Foreskin keratinocyte (primary cell): ENCODE measurements at places on chromosomes 1 and 21. TPM values are rescaled to one million over a fixed set of nuclear protein-coding genes. Genes with fewer than 3 reads are reported as not detected.

- DNase-seq = no peak
Observed at GRCh38 chr1:78007677-78008341, 3.1 kb downstream of the DNAJB4 start.

GRCh38 chr1:92848201-92848600 lies 16.4 kb downstream of the RPL5 start:
- peak; percentile 82 for DNase-seq

- DNase-seq = peak; percentile 67
Observed at GRCh38 chr1:180923021-180923841, 10.5 kb downstream of the KIAA1614 start.

DNA sequence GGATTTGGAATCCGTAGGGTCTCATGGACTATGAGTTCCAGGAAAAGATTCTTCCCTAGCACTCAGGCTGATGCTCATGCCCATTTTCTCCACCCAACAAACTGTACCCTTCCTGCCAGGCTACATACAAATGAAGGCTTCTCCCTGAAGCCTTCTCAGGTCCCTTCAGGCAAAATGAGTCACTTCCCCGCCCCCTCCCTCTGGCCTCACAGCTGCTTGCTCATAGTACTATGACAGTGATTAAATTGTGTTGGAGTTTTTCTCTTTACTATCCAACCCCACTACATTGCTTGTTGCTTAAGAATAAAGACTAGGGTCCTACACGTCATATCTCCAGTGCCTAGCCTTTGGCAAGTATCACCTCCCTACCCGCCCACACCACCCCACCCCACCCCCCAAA lies 207.6 kb upstream of the NFIA start:
- DNase-seq = peak; percentile 77

- DNase-seq = peak; percentile 76
Observed at GRCh38 chr1:159849626-159850366, 12.7 kb downstream of the VSIG8 start.

- DNase-seq = no peak
Observed at GRCh38 chr1:3230553-3230952, 161.6 kb downstream of the PRDM16 start.

Gene REN
- total RNA-seq = not detected in 2 replicates

- no peak for DNase-seq
Observed at GRCh38 chr1:50251702-50252101, 143.0 kb downstream of the ELAVL4 start.

- DNase-seq = no peak
Observed at GRCh38 chr1:230621324-230622030, 20.8 kb upstream of the COG2 start.

- DNase-seq = no peak
Observed at GRCh38 chr1:43524804-43525203, 5.9 kb upstream of the PTPRF start.

- DNase-seq = no peak
Observed at GRCh38 chr1:58721247-58721820, 21.5 kb upstream of the MYSM1 start.

GRCh38 chr21:46264690-46265144 lies 20.7 kb downstream of the MCM3AP start:
- DNase-seq = no peak

Gene PCP4
- total RNA-seq = not detected in 2 replicates

DNA sequence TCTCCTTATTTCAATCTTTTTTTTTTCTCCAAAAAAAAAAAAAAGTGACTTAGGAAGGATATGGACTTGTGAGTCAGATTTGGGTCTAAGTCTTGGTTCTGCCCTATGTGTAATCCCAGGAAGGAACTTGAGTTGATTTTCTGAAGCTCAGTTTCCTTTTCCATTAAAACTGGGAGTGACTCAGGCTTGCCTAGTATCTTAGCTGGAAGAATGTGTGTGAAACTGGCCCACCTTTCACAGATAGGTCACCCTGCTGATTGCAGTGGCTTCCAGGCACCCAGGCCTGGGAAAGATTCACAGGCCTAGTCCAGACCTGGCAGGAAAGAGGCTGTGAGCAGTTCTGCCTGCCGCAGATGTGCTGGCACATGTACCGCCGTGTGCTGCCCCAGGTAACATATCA lies 218.3 kb upstream of the HOOK1 start:
- peak; percentile 98 for DNase-seq

DNA sequence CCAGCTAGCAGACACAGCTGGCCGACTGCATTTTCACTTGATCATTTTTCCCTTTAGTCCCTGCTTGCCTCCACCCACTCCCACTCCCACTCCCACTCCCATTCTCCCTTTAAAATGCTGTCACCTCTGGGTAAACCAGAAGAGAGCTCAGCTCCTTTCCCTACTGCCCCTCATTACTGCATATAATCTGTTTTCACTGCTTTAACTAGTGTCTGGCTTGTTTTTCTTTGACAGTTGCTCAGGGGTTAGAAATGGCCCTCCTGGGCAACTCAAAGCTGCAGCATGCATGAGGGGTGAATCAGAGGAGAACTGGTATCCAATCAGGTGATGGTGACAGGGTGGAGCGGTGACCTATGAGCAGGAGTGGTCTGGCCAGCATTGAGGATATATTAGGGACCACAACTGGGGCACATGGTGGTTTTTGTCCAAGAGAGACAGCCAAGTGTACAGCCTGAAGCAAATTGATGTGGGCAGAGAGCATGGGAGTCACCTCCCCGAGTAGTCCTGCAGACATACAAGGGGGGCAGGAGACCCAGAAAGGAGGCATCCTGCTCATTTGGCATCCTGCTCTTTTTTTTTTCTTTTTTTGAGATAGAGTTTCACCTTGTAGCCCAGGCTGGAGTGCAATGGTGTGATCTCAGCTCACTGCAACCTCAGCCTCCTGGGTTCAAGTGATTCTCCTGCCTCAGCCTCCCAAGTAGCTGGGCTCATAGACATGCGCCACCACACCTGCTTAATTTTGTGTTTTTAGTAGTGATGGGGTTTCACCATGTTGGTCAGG lies 42.6 kb upstream of the SRSF10 start:
- peak; percentile 71 for DNase-seq

DNA sequence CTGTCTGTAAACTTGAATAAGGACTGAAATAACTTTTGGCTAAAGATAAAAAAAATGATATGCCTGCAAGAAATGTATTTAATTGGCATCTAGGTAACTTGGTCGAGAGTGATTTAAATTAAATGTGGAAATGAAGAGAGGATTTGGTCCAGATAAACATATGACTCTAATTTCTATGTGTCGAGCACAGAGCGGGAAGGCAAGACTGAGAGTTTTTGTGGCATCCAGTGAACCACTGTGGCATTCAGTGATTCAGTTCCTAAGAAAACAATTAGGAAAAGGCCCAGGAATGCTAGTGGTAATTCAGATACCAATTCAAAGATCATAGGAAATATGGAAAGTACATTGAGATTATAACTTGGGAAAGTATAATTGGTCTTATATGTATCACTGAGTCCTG lies 39.6 kb downstream of the PDE4B start:
- no peak for DNase-seq

Gene KIF1B
- 24.9 and 26.2 TPM in 2 replicates for total RNA-seq

DNA sequence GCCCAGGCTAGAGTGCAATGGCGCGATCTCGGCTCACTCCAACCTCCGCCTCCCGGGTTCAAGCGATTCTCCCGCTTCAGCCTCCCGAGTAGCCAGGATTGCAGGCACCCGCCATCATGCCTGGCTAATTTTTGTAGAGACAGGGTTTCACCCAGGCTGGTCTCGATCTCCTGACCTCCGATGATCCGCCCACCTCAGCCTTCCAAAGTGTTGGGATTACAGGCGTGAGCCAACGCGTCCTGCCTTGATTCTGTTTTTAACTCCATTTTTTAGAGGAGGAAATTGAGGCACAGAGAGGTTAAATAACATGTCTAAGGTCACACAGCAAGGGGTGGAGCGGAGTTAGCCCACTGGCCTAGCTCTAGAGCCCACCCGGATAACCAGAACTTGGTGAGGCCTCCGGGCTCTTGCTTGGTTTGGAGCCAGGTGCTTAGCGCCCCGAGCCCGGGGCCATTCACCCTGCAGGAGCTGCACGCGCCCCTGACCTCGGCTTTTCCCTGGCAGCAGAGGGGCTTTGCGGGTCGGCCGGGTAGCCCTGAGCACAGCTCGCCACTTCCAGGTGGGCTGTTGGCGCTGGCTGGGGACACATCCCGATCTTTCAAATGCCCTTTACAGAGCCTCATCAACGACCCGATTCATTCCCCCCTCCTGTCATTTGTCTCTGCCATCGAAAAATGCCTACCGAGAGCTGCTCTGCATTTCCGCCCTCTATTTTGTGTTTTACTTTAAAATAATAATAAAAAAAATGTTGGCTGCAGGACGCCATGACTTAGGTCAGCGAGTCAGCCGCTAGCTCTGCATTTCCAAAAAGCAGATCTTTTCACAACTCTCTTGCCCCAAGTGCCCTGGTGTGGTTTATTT lies 11.2 kb downstream of the SIM2 start:
- no peak for DNase-seq

Gene PRAMEF1
- not detected in 2 replicates for total RNA-seq

GRCh38 chr1:53292690-53293089 lies 35.2 kb downstream of the LRP8 start:
- DNase-seq = no peak

DNA sequence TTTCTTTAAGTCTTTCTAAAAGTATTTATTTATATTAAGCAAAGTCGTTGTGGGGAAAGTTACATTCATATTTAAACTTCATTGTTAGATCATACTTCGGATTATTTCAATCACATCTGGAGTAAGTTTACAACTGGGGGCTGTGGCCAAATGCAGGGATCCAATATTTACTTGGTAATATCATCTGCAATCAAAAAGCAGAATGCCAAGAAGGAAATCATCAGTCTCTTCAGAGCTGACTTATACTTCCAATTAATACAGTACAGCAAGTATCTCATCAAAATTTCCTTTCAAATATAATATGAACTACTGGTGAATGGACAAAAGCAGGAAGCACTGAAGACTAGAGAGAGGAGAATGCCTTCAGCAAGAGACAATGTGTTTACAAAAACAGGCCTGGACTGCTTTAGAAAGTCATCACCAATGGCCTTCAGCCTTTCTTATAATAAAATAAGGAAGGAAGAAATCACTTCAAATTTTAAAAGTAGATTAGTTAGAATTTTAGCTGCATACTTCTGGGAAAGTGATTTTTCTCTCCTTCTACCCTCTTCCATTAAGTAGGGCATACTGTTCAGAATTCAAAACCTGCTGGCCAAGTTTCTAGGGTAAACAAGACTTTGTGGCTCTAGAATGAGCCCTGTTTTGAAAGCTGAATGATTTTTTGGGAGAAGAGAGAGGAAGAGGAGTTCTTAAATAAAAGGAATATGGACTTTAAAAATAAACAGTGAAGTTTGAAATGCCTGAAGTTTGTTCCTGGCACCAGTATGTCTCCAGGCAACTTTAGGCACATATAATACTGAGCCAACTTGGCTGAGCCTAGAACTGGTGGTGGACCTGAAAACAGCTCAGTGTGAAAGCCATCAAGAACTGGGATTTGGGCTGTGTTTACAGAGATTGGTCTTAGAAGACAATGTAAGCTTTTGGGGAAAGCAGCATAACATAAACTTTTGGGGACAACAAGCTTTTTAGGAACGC lies 22.2 kb upstream of the MYOC start:
- DNase-seq = no peak

Gene FAM163A
- not detected in 2 replicates for total RNA-seq

Gene OR13G1
- total RNA-seq = not detected in 2 replicates

Gene PCNX2
- total RNA-seq = 18.2 and 23.6 TPM in 2 replicates

DNA sequence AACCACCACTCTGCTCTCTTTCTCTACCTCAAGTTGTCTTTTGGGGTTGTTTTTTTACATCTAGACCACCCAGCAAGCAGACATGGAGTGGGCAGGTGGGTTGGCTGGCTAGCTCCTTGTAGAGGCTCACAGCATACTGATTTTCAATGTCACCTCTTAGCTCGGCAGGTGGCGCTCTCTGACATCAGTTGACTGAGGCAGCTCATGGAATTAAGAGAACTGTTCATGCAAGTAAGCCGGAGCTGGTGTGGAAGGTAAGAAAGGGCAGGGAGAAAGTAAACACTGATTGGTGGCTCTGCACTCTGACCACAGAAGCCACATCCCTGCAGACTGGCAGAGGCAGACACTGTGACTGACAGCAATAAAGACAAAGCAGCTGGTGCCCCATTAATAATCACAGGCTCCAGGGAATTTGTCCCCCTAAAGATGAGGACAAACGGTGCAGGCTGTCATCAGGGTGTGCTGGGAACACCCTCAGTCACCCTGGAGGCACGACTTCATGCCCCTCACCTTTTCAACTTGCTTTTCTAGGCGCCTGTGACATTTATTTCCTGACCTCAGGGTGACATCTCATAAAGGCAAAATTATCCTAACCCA lies 226.8 kb downstream of the LMX1A start:
- DNase-seq = peak; percentile 54

Gene HCRTR1
- total RNA-seq = not detected in 2 replicates

GRCh38 chr21:27047283-27047657 lies 80.4 kb upstream of the ADAMTS5 start:
- DNase-seq = peak; percentile 40
